Skin of body (tissue), 3 donors: ENCODE measurements at places on chromosomes 12 and 14. TPM values are rescaled to one million over a fixed set of nuclear protein-coding genes. Genes with fewer than 3 reads are reported as not detected.

GRCh38 chr14:50008974-50009373 lies 107.4 kb downstream of the VCPKMT start:
- no peak for DNase-seq

GRCh38 chr12:52319097-52319496 lies 2.1 kb downstream of the KRT83 start:
- DNase-seq: no peak

GRCh38 chr14:64800000-64800399 lies 79.7 kb downstream of the SPTB start:
- no peak for DNase-seq

DNA sequence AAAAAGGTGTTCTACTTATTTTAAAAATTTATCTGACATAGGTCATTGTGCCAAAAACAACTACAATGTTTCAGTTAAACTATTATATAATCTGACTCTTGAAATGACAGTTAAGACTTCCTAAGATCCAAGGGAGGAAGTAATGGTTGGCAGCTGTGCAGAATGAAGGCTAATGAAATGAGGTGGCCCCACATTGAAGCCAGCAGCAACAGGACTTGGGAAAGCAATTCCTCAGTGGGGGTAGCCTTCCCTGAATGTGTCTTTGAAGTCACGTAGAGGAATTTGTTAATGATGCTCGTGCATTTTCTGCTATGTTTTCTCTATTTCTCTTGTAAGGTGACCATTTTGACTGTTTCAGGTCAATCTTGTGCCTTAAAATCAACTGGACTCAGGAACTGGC lies 162.4 kb upstream of the DAAM1 start:
- DNase-seq: no peak

GRCh38 chr12:56991319-56992246 lies 14.8 kb downstream of the ZBTB39 start:
- no peak for DNase-seq

GRCh38 chr14:58638231-58639197 lies 752 bp downstream of the DACT1 start:
- no peak for DNase-seq

Gene C14orf39
- total RNA-seq: 0.39 TPM

Gene CCDC196
- not detected for total RNA-seq
